ENCODE measurements at places on chromosomes 13 and 19. TPM values are rescaled to one million over a fixed set of nuclear protein-coding genes. Genes with fewer than 3 reads are reported as not detected.

The NPAS1 gene
- 1.1 TPM for polyA plus RNA-seq

The OR10H4 gene
- not detected for polyA plus RNA-seq

- DNase-seq, result no peak
Measured at GRCh38 chr19:2529473-2529918, 53.6 kb downstream of the GADD45B start.

The URAD gene
- not detected for polyA plus RNA-seq

GRCh38 chr19:42420055-42420544 lies 7.1 kb downstream of the LIPE start:
- DNase-seq, result no peak
